ENCODE measurements at places on chromosomes 7 and 10. TPM values are rescaled to one million over a fixed set of nuclear protein-coding genes. Genes with fewer than 3 reads are reported as not detected.

UPK3B gene
- total RNA-seq = 3.6 TPM

CYP2E1 gene
- 2.6 TPM for total RNA-seq

SFRP4 gene
- total RNA-seq = 0.24 TPM

TUBB8 gene
- total RNA-seq = 2.4 TPM

MINDY4 gene
- 2.0 TPM for total RNA-seq

SEC23IP gene
- total RNA-seq = 82.3 TPM

GBX1 gene
- total RNA-seq = 0.27 TPM

DNMBP gene
- 22.2 TPM for total RNA-seq

PRSS37 gene
- not detected for total RNA-seq

FZD8 gene
- total RNA-seq = 13.7 TPM

METTL27 gene
- total RNA-seq = 7.7 TPM

All from WTC11 (cell line).